Glutamatergic neuron (in vitro differentiated cells): ENCODE measurements at places on chromosomes 1 and 21. TPM values are rescaled to one million over a fixed set of nuclear protein-coding genes. Genes with fewer than 3 reads are reported as not detected.

Gene RAB3B
- total RNA-seq, result 12.9 TPM

Gene PRAMEF11
- total RNA-seq, result not detected

Gene SELP
- not detected for total RNA-seq

Gene MNDA
- total RNA-seq, result not detected

Gene TEX38
- total RNA-seq, result not detected

- DNase-seq, result no peak
Measured at GRCh38 chr1:70583522-70583921, 172.5 kb downstream of the CTH start.

DNA sequence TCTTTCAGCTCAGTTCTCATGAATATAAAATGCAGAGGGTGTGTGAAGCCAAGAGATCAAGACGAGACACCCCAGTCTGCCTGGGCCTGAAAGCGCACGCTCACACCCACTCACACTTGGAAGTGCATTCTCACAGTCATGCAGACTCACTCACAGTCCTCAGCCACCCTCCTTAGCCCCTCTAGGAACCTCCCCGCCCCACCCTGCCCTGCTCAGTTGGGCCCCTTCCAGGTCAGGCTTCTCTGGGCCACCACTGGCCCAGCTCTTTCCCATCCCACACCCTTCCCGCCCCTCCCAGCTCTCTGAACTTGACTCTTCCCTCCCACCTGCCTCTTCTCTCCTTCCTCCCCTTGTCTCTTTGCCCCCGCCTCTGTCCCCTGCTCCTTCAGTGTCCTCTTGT, 93.8 kb downstream of the EPHB2 start:
- no peak for DNase-seq

- no peak for DNase-seq
Measured at GRCh38 chr21:35530766-35531165, 481.7 kb upstream of the RUNX1 start.

DNA sequence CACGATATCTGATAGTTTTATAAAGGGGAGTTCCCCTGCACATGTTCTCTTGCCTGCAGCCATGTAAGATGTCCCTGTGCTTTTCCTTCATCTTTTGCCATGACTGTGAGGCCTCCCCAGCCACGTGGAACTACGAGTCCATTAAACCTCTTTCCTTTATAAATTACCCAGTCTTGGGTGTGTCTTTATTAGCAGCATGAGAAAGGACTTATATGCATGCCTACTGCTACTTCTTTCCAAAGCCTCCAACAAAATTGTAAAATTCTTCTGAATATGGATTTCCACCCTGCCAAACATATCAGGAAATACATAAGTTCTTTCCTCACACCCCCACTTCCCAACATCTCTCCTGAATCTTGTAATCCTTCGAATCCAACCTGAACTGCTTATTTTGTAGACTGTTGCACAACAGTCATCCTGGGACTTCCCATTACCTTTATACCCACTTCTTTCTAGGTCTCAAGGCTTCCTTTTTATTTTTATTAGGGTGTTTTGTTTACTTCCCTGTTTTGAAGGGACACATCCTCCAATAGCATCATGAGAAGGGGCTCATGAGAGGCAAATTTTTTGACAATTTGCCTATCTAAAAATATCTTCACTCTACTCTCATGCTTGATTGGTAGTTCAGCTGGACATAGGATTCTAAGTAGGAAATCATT, 67.5 kb upstream of the MUTYH start:
- DNase-seq, result no peak

DNA sequence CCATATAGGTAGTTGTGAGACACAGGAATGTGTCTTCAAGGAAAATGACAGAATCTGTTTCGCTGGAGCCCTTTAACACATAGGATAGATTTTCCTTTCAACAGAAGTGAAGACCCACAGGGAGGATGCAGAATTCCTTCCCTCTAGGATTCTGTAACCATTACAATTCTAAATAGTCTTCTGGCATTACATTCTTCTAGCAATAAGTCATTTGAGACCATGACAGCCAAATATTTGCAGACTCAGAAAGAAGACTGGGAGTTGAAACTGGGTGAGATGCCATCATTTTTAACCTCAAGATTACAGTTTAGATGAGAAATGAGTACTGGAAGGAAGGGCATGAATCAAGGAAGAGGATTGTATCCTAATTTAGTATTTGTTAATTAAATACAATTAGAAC, 61.6 kb downstream of the ZBTB18 start:
- no peak for DNase-seq
